ENCODE measurements at places on chromosomes 7 and 10.
A peak's percentile ranks its signal among the peaks of the same experiment; 100 is the strongest.

GRCh38 chr10:109178591-109178990 is 744.7 kb downstream of the XPNPEP1 start:
- DNase-seq = no peak

DNA sequence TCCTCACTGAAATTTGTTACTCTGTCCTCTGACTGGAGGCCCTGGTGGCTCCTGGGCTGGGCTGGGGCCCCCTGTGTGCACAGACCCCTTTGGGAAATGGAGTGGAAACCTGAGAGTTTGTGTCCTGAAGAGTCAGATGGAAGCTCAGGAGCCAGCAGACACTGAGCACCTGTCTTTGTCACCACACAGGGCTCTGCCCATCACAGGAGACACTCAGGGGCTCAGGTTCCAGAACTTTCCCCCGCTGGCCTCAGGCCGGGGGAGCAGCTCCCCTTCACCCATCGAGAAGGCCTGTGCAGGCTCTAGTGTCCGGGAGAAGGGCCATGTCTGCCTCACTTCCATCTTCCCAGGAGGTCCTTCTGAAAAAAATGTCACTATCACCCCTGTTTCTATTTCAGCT is 22.3 kb upstream of the PITRM1 start:
- no peak for DNase-seq

DNA sequence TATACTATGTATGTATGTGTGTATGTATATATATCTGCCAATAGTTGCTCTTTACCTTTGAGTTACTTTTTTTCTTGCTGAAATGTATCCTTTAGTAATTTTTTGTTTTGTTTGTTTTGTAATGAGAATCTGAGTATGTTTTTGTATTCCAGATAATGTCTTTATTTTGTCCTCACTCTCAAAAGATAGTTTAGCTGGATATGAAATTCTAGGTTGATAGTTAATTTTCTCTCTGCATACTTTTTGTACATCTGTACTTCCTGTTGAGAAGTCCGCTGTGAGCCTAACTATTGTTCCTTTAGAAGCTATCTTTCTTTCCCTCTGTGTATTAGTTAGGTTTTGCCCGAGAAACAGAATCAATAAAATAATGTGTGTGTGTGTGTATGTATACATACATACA is 29.5 kb downstream of the BUB3 start:
- no peak for DNase-seq

DNA sequence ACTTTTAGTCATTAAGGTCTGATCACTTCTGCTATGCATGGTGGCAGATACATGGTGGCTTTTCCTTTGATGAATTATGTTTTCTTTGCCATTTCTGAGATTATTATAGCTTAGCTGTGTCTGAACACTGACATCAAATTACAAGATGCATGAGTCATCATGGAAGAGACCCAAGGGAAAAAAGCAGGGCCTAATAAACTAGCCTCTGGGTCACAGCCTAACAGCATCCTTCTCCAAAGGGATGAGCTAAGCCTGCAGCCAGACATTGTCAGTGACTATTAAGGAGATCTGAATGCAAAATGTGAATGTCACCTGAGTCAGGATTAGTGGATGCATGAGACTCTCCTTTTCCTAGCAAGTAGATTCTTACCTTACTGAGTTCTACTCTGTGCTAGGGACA is 19.1 kb upstream of the OGDHL start:
- DNase-seq = no peak

- DNase-seq = no peak
Observed at GRCh38 chr10:74052994-74053393, 55.1 kb downstream of the VCL start.

DNA sequence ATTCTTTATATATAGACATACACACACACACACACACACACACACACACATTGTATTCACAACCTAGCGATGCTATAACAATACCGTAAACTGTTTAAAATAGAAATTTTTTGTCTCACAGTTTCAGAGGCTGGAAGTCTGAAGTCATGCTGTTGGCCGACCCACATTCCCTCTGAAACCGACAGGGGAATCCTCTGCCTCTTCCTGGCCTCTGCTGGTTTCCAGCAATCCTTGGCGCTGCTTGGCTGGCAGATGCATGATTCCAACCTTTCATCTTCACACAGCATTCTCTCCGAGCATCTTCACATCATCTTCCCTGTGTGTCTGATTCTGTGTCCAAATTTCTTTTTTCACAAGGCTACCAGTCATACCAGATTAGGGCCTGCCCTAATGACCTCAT is 94.8 kb downstream of the CCDC71L start:
- no peak for DNase-seq

GRCh38 chr10:29214551-29214950 is 74.3 kb upstream of the LYZL1 start:
- DNase-seq = no peak

DNA sequence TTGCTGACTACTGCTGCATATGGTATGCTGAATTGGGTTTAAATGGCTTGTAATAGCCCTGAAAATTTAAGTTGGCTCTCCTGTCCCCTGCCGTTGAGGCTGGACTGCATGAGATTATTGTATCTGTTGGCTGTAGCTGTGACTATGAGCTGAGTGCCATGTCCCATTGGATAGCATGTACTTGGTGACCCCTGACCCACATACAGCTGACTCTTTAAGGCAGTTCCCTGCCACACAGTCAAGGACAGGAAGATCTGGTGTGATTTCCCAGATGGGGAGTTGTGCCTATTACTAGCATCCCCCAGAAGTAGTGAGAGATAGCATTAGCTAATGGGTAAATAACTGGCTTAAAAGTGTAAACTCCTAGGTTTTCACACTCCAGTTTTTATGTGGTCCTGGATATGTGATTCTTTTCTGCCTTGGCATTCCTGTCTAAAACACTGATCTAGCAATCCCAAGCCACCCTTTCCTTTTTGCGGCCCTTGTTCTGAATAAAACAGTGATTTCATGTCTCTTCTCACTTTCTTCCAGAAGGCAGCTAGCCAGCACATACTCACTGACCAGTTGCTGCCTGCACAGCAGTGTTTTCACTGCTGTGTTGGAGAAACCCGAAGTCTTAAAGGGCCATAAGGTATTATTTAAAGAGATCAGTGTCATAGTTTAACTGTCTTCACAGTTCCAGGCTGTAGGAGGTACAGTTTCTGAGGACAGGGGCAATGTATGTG is 35.9 kb downstream of the LRRC4 start:
- DNase-seq = no peak

GRCh38 chr7:20539201-20539600 is 76.3 kb upstream of the ABCB5 start:
- no peak for DNase-seq

GRCh38 chr10:103448746-103449145 is 3.4 kb downstream of the CALHM2 start:
- DNase-seq = no peak

DNA sequence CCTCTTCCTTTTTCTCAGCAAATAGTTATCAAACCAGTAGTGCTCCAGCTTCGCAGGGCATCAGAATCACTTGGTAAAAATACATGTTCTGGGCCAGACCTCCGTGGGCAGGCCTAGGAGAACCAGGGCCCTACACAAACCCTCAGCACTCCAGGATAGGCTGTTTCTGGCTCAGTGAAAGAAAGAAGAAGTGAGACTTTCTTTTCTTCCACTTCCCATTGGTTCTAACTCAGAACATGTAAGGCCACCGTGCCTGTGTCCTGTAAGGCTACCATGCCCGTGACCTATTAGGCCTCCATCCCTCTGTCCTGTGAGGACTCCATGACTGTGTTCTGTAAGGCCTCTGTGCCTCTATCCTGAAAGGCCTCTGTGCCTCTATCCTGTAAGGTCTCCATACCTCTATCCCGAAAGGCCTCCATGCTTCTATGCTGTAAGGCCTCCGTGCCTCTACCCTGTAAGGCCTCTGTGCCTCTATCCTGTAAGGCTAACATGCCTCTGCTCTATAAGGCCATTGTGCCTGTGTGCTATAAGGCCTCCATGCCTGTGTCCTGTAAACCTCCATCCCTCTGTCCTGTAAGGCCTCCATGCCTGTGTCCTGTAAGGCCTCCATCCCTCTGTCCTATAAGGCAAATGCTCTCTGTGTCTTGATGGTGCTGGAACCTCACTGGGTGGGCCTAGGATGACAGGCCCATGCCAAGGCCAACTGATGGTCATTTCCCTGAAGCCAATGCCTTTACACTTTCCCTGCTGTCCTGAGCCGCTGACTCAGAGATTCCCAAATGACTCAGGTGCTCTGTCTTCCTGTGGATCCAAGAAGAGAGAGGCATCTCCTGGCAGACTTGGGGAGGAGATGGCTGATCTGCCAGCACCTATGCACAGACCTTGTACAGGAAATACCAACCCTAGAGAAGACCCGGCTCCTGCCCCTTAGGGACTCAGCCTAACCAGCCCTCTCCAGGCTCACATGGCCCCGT is 96.6 kb upstream of the CACUL1 start:
- no peak for DNase-seq

DNA sequence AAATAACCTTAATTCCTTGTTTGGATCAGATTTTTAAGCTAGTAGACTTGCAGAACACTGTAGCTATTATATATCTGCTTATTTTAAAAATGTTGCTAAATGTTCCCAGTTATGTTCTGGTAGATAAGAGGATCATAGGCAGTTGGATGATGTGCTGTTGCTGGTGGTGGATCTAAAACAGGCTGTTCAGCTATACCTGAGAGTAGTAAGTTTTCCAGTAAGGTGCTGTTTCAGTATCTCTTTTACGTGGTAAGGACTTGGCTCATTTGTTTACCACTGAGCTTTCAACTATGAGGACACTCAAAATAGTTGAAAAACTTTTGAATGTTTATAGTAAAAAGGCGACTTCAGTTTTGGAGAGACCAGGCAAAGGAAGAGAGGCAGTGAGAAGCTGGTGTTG is 180.9 kb downstream of the CDK14 start:
- no peak for DNase-seq

DNA sequence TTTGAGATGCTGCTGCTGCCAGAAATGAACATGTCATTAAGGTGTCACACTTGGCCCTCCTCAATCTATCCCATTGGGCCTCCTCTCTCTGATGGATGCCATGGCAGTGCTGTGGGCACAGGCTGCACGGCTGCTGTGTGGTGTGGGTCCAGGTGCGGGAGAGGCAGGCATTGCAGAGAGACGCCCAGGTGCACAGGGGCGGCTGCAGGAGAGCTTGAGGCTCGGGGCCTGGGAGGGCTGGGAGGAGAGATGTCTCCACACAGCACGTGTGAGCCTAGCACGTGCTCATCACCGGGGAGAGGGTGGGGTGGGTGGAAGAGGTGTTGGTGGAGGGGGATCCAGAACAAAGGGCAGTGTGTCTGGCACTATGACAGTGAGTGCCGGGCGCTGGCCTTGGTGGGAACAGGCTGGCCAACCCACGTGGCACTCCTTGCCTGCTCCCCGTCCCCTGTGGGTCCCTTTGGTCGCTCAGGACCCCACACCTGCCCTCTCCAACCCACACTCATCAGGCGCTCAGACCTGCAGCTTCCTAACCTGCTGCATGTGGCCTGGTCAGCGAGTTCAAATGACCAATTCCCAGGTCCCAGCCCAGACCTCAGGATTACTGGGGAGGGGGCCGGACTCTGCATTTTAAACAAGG is 39.9 kb upstream of the BNIP3 start:
- no peak for DNase-seq

GRCh38 chr10:106582291-106582690 is 582.2 kb downstream of the SORCS1 start:
- DNase-seq = peak; percentile 6

GRCh38 chr7:134922720-134923704 is 63.3 kb upstream of the AGBL3 start:
- DNase-seq = no peak

DNA sequence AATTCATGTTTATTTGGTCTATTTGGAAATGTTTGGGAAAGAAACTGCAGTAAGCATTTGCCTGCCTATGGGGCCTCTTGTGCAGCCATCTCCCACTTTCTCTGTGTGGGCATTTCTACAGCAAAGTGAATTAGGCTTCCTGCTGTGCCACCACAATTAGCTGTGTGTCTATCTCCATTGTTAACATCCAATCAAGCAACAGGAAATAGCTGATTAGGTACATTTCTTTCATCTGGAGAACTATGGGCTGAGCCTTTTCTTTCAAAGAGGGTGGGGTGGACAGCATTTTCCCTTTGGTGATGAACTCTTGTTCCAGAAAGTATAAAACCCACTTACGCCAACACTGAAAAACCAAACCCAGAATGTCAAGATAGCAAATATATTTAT is 640.0 kb downstream of the ACTR3B start:
- DNase-seq = no peak

- no peak for DNase-seq
Observed at GRCh38 chr10:4851846-4852245, 25.8 kb downstream of the AKR1E2 start.

DNA sequence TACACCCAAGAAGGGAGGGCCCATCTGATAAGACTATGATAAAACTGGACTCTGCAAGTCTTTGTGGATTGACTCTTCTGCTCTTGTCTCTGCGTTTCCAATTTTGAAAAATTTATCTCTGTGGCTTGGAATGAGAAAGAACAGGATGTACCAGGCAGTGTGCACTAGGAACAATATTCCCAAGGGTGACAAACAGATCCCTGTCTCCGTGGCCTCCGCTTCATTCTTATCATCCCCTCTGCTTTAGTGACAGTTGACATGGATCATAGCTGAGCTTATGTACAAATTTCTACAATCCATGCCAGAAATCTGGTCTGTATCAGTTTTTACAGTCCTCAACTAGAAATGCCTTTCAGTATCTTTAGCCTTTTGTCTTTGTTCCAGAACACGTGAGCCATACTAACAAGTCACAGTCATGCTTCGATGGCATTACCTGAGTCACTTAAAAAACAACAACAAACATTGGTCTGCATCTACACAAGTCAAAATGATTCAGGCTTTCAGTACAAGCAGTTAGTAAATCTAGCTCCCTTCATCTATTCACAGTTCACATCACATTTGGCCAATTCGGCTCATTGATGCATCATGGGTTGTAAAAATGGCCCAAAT is 393.6 kb upstream of the CELF2 start:
- no peak for DNase-seq

GRCh38 chr7:74228951-74229900 is 19.4 kb downstream of the LAT2 start:
- DNase-seq = no peak

GRCh38 chr10:132920101-132920925 is 22.1 kb downstream of the CFAP46 start:
- DNase-seq = no peak

GRCh38 chr10:69446229-69446628 is 5.0 kb upstream of the TSPAN15 start:
- no peak for DNase-seq

DNA sequence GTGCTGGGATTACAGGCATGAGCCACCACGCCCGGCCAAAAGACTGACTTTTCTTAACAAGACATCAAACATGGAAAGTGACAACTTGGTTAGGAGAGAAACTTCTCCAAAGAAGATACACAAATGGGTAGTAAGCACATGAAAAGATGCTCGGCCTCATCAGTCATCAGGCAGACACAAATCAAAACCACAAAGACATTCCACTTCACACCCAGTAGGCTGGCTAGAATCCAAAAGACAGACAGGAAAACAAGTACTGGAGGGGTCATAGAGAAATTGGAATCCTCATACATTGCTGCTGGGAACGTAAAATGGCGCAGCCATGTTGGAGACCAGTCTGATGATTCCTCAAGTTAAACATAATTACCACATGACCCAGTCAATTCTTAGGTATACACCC is 16.4 kb downstream of the SEPHS1 start:
- no peak for DNase-seq

All from NCI-H748 treated with DMSO at 0.1 percent for 48 hours (cell line).